ENCODE measurements at places on chromosomes 16 and 17.

DNA sequence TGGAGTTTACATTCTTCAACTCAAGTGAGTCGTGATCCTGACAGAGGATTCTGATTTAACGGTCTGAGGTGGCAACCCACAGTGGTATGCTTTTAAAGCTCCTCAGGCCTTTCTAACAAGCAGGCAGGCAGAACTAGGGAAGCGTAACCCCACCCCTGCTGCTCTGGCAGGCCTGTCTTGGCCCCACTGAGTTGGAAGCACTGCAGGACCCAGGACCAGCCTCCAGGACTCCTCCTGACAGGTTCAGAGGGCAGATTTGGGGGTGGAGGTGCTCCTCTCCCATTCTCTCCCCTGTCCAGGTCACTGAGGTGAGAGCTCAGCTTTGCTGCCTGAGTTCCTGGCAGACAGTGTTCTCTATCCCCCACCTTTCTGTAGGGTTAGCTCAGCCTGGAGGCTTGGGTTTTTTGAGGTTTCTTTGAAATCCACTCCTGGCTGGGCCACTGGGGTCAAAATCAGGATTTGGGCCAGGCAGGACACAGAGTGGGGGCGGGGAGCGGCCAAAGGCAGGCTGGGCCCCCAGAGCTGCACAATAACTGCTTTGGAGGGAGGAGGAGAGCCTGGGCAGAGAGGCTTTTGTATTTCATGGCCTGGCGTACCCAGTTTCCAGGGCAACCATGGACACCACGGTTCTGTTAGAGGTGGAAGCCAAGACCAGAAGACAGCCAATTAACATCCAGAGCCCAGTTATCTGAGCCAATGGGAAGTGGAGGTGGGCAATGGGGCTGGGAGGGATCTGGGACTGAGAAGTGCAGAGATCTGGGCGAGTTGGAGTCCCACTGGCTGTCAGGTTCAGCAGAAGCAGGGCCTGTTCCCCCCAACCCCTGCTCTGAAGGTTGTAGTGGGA, 9.5 kb downstream of the MRPL27 start:
- DNase-seq = no peak

DNA sequence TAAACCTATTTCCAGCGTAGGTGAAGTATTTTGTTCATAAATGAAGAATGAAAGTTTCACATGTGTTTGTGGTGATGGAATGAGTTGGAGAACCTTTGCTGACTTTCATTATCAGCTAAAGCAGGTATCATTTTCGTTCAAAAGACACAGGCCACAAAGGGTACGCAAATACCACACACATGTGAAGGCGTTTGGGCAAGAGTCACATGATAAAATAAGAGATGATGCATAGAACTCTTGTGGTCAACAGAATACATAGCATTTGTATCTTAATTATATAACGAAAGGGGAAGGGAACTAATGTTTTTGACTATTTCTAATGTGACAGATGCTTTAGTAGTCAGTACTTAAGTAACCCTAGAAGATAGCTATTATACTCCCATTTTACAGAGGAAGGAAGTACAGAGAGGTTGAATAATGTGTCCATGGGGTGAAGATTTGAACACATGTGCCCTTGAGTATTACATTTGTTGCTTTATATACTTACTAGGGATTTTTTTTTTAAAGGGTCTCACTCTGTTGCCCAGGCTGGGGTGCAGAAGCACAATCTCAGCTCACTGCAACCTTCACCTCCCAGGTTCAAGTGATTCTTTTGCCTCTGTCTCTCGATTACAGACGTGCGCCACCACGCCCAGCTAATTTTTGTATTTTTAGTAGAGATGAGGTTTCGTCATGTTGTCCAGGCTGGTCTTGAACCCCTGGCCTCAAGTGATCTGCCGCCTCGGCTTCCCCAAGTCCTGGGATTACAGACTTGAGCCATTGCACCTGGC, 4.8 kb downstream of the RPA1 start:
- no peak for DNase-seq

GRCh38 chr16:85969159-85969558, 70.2 kb downstream of the IRF8 start:
- DNase-seq = no peak

DNA sequence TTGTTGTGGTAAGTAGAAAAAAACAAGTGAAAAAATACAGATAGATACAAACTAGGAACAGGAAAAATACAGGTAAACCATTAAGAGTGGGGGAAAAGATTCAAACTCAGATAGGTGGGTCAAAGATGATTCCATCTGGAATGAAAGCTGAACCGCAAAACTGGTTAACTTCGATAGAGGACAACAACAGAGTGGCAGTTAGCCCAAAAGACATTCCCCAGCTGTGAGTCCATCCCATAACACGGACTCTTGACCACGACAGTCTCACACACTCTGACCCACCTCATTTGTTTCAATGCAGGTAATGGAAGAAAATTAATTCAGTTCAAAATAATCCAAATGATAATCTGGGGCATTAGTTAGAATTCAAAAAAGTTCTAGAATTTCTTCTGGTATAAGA, 13.5 kb downstream of the ELAC2 start:
- no peak for DNase-seq

DNA sequence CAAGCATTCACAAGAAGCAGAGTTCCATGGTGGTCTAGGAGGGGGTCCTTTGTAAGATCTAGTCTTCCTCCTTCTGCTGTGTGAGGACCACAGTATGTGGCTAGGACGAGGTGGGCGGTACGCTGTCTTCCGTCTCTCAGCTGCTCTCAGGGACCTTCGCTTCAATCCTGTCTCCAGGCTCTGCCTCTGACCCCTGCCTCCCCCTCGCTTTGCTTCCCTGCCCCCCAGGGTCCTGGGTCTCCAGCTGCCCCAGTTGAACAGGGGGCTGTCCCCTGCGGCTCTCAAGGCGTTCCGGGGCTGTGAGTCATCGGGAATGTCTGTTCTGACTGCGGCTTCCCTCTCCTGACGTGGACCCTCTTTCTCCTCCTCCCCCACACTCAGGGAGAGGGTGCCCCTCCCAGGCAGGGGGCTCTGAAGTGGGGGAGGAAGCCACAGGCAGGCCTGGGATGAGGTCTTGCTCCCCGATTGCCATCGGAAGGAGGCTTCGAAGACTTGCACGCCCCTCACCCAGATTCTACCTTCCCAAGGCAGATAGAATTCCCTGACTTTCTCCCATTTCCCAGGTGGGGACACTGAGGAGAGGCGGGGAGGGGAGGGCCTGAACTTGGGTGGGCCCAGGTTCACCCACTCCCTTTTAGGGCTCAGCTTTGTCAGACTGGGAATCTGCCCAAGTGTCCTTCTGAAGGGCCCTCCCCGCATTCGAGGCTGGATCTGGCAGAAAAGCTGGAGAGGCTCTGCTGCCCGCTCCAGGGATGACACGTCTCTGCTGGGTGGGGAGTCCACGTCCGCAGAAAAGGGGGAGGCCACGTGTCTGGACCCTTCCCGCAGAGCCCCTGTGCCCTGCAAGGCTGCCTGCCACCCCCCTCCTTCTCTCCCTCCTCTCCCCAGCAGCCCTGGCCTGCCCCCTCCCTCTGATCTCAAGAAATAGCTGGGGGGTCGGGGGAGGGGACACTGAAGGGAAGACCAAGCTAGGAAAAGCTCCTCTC, 9.1 kb upstream of the COL1A1 start:
- DNase-seq = no peak

GRCh38 chr16:30430428-30430970, 669 bp upstream of the DCTPP1 start:
- no peak for DNase-seq

DNA sequence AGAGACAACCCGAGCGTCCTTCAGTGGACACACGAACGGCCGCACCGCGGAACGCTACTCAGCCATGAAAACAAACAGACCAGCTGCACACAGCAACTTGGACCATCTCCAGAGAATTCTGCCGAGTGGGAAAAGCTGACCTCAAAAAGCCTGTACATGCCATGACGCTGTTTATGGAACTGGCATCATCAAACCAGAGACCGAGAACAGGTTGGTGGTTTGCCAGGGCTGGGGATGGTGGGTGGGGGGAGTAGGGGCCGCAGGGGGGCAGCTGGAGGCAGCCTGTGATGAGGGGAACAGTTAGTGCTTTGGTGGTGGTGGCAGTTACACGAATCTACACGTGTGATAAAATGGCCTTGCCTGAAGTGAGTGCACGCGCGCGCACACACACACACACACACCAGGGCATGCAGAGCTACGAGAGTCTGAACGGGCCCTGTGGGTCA, 169.8 kb downstream of the LAT start:
- DNase-seq = no peak

GRCh38 chr16:65782611-65783600, 583.6 kb upstream of the CDH5 start:
- no peak for DNase-seq

DNA sequence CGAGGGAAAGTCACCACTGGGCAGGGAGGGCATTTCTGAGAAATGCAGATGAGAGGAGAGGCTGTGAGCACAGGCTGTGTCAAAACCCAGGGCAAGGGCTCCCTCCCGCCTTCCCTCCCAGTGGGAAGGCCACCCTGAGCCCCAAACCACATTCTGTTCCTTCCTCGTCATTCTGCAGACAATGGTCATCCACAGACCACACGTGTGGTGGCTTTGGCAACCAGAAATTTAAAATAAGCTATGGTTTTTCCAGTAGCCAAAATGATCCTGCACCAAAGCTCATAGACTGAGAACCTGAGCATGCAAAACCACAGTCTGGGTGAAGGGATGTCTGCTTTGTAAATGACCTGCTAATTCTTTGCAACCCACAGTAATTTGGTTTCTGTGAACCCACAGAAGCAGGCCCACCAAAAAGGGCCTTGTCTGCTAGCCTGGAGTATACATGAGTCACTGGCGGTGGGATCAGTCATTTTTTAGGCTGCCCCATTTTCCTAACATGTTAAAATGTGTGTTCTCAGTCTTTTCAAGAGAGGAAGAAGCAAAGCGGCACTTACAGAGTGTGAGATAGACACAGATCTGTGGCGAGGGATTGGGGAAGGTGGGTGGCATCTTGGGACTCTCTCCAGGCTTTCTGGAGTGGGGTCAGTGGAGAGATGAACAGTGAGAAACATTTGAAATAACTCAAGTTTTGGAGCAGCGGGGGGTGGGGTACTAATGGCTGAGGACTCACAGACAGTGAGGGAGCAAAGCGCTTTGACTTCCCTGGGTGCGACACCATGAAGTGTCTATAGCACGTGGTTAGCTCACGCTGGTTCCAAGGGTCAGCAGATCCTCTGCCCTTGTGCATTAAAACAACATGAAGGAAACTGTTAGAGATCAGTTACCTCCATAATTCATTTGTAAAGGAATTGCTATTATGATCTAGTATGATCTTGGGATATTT, 20.5 kb downstream of the GRB7 start:
- no peak for DNase-seq

DNA sequence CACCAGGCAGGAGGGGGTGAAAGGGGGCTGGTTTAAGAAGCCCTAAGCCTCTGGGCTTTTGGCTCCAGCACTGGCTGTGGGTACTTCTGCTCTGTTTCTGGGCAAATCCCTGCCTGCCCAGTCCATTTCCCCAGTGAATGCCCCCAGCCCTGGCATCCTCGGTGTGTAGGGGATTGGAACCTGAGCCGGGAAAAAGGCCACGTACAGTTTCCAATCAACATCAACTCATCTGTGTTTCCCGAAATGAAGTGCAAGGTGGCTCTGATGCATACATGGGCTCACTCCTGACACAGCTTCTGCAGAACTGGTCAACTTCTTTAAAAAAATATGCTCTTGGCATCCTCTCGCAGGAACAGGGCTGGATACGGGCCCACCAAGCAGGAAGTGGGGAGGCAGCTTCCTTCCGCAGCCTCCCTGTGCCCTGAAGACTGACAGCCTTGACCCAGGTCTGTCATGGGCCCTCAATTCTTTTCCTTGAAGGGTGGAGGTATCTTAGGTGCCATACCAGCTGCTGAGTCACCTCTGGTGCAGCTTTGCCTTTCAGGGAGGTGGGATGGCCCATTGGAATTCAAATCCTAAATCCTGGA, 73.3 kb downstream of the N4BP1 start:
- DNase-seq = no peak

GRCh38 chr16:90026135-90026534, 6.9 kb upstream of the DBNDD1 start:
- DNase-seq = no peak

DNA sequence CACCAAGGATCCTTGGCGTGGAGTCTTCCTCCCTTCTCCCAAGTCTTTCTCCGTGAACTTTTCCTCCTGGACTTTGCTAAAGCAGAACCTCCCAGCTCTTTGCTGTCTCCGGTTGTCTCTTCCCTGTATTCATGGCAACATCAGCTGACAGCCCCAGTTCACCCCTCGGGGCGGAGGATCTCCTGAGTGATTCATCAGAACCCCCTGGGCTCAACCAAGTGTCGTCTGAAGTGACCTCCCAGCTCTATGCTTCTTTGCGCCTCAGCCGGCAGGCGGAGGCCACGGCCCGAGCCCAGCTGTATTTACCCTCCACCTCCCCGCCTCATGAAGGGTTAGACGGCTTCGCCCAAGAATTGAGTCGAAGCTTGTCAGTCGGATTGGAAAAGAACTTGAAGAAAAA, 943 bp downstream of the CNTROB start:
- DNase-seq = no peak

- no peak for DNase-seq
Measured at GRCh38 chr17:28363776-28364650, 986 bp downstream of the SEBOX start.

- no peak for DNase-seq
Measured at GRCh38 chr17:64491034-64491860, 5.6 kb downstream of the POLG2 start.

DNA sequence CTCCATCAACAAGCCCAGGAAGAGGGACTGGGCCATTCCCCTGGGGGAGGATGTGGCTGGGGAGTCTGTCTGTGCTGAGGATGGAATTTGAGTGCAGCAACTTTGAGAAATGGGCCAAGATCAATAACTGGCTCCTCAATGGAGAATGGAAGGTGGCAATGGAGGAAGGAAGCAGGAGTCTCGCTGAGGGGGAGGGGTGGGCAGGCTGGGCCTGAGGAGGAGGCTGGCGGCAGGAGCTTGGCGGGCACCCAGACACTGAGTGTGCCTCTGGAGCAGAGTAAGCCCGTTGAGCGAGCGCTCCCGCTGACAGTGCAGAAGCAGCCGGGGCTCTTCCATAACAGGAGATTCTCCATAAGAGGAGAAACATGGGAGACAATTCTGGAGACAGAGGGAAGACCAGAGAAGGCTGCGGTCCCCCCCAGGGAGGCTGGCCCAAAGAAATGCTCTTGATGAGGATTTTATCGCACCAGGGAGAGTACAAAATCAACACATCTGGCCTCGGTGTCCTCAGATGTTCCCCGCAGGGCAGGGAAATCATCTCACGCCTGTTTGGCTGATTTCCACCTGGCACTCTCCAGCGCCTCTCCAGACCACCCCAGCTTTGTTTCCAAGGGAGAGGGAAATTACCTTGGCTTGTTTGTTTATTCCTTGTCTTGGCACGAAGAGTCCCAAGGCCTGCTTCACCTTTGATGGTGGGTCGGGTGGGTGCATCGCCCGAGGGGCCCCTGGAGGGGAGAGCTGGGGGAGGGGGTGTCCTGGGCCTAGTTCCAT, 2.8 kb upstream of the MMP15 start:
- DNase-seq = peak; percentile 37

DNA sequence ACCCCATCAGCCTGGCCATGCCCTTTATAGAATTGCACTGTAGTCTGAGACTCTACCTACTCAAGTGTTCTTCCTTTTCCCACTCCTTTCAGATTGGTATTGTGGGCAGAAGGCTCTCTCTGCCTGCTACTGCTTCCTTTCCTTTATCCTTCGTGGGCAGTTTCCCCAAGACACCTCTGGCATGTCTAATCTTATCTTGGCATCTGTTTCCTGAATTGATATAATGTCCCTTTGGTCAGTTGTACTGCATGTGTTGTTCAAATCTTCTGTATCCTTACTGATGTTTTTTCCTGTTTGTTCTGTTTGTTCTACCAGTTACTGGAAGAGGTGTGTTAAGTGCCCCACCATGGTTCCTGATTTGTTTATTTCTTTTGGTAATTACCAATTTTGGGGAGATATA, 29.5 kb upstream of the MSI2 start:
- DNase-seq = no peak
